ENCODE measurements at places on chromosomes 4 and X.

GRCh38 chrX:18654875-18655836, 16.8 kb downstream of the RS1 start:
- no peak for DNase-seq

GRCh38 chr4:119264743-119265142, 52.2 kb downstream of the USP53 start:
- DNase-seq = no peak

DNA sequence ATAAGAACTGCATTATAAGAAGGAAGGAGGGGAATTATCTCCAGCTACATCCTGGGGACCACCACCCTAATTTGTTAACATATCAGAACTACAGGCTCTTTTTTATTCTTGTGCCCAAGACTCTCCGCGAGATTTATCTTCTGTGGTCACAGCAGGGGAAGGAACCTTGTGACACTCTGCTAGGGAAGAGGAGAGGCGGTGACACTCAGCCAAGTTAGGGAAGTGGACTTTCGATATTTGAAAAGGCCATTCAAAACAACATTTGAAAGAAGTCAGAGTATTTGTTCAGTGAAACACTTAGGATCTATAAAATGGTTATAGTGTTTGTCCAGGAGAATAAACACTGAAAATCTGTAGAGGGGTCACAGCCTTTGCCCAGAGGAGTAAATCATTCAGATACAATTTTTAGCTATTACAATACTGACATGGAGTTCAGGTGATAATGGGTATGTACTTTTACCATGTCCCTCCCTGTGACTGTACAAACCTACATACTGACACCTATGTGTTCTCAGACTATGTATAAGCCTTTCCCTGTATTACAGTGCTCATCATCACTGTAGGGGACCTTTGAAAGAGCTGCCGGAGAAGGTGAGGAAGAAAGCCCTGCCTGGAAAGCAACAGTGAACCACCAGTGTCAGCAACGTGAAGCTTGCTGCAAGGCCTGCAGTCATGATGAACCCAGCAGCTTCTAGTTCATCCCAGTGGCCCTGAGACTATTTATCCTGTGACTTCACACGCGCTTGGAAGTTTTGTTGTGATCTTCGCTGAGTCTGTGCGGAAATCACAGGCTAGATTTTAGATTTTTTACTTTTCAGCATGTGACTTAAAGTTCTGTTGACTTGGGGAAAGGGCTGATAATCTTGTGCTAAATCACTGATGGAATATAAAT, 8.5 kb upstream of the PTTG2 start:
- no peak for DNase-seq

DNA sequence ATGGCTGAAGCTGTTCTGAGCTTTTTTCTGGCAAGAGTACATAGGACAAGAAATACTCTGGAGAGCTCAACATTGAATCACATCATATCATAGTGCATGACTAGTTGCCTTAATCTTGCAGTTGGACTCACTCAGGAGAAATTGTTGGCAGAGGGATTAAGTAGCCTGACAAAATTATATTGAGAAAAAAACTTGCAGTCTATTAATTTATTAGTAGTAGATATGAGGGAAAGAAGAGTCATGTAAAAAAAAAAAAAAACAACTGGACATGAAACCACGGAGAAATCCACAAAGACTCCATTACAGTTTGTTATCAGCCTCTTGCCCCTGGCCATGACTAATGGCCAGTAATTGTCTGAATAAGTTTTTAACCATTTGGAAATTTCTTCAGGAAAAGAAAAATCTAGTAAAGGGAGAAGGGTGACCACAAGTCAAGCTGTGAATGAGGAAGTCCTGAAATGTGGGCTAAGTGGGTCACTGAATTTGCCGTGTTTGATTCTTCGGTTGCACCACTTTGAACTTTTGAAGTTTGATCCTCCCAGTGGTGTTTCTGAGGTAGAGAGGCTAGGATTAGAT, 45.6 kb downstream of the FHL1 start:
- no peak for DNase-seq

DNA sequence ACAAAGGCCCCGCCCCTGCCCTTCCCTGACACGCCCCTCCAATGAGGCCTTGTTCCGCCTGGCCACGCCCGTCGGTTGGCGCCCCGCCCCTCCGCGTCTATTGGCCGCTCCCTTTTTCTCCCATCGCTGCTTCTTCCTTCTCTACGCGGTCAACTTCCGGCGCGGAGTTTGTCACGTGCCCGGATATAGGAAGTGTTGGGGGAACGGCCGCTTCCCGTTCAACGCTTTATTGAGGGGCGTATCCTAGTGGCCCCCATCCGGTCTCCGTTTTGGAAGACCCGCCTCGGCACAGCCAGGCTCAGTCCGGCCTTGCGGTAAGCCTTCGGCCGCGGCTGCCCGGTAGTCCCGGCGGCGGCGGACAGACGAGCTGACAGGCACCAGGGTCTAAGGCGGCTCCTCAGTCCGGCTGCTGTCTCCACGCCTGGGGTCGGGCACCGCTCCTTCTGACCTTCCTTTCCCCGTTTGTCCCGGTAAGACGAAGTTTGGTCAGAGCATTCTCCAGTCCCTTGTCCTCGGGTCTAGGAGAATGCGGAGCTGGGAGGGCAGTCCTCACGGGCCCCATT, at the start of gene EXOC1:
Gene EXOC1 (plus strand): TSS at position 165 of the 563 bp plus-strand sequence. CDS start 4,676 bp downstream, outside the sequence.
- DNase-seq = peak; percentile 87

GRCh38 chr4:13601848-13602247, 25.7 kb downstream of the BOD1L1 start:
- no peak for DNase-seq

GRCh38 chrX:153381684-153382532, 19.2 kb downstream of the PNMA6E start:
- DNase-seq = peak; percentile 45

GRCh38 chr4:66357316-66357715, 687.0 kb upstream of the EPHA5 start:
- DNase-seq = no peak

GRCh38 chr4:78099058-78099457, 41.9 kb downstream of the FRAS1 start:
- no peak for DNase-seq

GRCh38 chrX:130108647-130109428, 1.5 kb downstream of the ELF4 start:
- no peak for DNase-seq

DNA sequence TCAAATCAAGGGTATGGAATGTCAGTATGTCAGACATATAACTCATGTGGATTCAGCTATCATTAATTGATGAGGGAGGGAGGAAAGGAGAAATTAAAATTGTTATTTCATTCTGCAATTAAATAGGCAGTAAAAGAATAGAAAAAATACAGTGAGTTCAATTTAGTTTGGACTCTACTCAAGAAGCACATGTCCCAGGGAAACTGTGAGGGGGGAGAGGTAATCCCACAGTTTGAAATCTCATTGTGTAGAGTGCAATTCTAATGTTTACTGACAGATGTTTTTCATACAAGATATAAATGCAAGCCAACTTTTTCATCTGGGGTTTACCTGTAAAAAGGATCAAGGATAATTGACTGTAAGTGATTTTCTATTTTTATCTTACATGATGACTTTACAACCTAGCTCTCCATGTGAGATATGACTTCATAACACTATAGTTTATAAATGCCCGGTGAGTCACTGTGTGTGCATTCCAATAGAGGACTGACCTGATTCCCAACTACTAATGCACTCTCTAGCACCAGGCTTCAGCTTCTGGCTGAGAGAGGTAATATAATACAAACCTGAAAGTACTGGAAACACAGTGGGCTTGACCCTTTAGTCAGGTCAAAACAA, 35.2 kb upstream of the SCD5 start:
- DNase-seq = peak; percentile 74

Data from AG04450 (cell line).